GM23248 (cell line): ENCODE measurements at places on chromosomes 1 and 21. TPM values are rescaled to one million over a fixed set of nuclear protein-coding genes. Genes with fewer than 3 reads are reported as not detected.

DNA sequence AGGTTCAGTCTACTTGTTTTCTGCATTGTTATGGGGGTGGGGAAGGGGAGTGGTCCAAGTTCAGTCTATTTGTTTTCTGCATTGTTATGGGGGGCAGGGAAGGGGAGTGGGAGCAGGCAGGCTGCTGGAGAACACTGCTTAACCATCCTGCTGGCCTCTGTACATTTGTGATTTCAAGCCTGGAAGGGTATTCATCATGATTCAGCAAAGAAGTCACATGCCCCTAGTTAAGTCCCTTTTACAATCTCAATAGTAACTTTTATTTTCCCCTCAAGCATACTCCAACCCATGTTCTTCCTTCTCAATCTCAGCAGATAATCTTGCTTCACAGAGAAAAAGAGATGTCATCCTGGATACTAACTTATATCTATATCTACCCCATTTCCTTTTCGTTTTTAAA is 7.9 kb downstream of the LYST start:
- H3K36me3 ChIP-seq: no peaks in the 10 kb centered on the region
- peaks cover 19% of the 10 kb centered on the region for H3K4me1 ChIP-seq
- no peaks in the 10 kb centered on the region for H3K27me3 ChIP-seq
- no peak for DNase-seq
- H3K4me3 ChIP-seq: no peak overlapping the region
- no peak overlapping the region for H3K27ac ChIP-seq

DNA sequence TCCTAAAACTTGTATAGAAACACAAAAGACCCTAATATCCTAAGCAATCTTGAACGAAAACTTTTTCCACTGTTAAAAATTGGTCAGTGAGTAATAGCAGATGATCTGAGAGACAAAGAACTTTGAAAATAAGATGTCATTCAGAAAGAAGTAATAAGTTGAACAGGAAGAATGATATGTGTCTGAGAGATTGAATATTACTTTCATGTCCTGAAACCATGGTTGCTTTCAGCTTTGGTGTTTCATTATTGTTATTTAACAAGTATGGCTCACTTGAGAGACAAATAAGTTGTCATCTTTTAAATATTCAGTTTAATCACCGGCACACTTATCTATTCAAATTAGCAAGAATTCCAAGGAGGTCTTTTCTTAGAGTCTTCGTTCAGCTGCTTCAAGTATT is 11.4 kb downstream of the PRKACB start:
- H3K27me3 ChIP-seq: no peaks in the 10 kb centered on the region
- peaks cover 8% of the 10 kb centered on the region for H3K4me1 ChIP-seq
- no peak overlapping the region for H3K27ac ChIP-seq
- H3K4me3 ChIP-seq: no peak overlapping the region

GRCh38 chr1:22317231-22317919 is 134.3 kb upstream of the ZBTB40 start:
- H3K27me3 ChIP-seq: peaks cover 37% of the 10 kb centered on the region
- no peaks in the 10 kb centered on the region for H3K36me3 ChIP-seq
- DNase-seq: peak; percentile 16
- H3K27ac ChIP-seq: no peak overlapping the region

Gene TLCD4
- total RNA-seq: not detected in 2 replicates

Gene S100A7
- total RNA-seq: not detected in 2 replicates

DNA sequence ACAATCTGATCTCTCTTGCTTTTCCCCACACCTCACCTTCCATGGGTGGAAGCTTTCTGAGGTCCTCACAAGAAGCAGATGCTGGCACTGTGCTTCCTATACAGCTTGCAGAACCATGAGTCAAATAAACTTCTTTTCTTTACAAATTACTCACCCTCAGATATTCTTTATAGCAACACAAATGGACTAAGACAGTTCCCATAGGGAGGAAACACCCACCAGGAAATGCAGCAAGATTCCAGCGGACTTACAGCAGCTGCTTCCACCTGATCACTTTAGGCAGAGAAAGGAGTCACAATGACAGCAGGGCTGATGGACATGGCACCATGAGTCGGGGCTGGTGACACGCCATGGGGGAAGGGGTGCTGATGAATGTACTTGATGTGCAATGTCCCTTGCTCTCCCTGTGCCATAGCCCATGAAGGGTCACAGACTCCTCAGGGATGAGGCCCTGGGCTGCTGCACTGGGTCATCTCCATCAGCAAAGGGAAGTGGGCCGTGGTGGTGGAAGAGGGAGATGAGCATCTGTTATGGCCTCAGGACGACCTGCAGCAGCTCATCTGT is 53.9 kb downstream of the PRSS38 start:
- H3K4me3 ChIP-seq: no peak overlapping the region
- H3K36me3 ChIP-seq: no peaks in the 10 kb centered on the region
- peak; percentile 46 for DNase-seq
- no peaks in the 10 kb centered on the region for H3K4me1 ChIP-seq
- H3K27me3 ChIP-seq: peaks cover 25% of the 10 kb centered on the region
- no peak overlapping the region for H3K27ac ChIP-seq

GRCh38 chr1:219574484-219575087 is 38.3 kb downstream of the ZC3H11B start:
- no peak overlapping the region for H3K4me3 ChIP-seq
- no peak overlapping the region for H3K27ac ChIP-seq
- H3K27me3 ChIP-seq: peaks cover 19% of the 10 kb centered on the region
- no peak for DNase-seq
- no peaks in the 10 kb centered on the region for H3K36me3 ChIP-seq

Gene ANXA9
- not detected in 2 replicates for total RNA-seq

- DNase-seq: peak; percentile 41
- H3K36me3 ChIP-seq: no peaks in the 10 kb centered on the region
- no peak overlapping the region for H3K27ac ChIP-seq
- no peaks in the 10 kb centered on the region for H3K27me3 ChIP-seq
- H3K4me3 ChIP-seq: 0 out of 2 replicates have a peak overlapping the region, but pooled peaks have one; percentile 29
Observed at GRCh38 chr1:10900691-10901090, 104.2 kb upstream of the CASZ1 start.

DNA sequence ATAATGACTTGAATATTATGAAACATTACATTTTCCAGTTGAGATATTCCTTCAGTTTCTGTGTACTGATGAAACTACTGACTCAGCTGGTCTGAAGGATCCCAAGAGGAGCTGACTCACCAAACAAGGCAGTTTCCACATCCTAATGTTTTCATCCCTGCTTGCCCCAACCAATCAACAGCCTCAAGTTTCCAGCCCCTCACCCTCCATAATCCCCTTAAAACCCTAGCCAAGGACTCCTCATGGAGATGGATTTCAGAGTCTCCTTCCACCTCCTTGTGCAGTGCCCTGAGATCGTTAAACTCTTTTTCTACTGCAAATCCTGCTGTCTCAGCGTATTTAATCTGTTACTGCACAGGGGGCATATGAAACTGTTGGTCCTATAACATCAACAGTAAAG is 83.1 kb upstream of the HAO2 start:
- peaks cover 21% of the 10 kb centered on the region for H3K4me1 ChIP-seq
- H3K36me3 ChIP-seq: no peaks in the 10 kb centered on the region
- peak; percentile 91 for DNase-seq
- peak overlapping the region; percentile 49 for H3K27ac ChIP-seq
- no peak overlapping the region for H3K4me3 ChIP-seq

Gene RGS5
- total RNA-seq: 2.7 and 6.8 TPM in 2 replicates

DNA sequence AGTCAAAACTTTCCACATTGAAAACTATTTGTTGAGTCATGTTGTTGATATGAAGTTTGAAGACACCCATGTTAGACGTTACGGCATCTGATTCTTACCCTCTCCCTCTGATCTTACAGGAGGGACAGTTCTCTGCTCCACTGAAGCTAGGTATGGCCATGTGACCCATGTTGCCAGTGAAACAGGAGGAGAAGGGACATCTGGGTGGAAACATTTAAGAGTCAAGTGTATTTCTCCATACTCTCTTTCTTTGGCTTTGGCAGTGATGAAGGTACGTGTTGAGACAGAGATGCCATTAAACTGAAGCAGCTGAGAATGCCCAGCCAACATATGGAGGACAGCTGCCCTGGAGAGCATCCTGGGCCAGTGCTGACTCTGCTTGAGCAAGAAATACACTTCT is 198.4 kb upstream of the PTGFR start:
- peak; percentile 85 for DNase-seq
- peak overlapping the region; percentile 33 for H3K27ac ChIP-seq
- H3K36me3 ChIP-seq: no peaks in the 10 kb centered on the region

DNA sequence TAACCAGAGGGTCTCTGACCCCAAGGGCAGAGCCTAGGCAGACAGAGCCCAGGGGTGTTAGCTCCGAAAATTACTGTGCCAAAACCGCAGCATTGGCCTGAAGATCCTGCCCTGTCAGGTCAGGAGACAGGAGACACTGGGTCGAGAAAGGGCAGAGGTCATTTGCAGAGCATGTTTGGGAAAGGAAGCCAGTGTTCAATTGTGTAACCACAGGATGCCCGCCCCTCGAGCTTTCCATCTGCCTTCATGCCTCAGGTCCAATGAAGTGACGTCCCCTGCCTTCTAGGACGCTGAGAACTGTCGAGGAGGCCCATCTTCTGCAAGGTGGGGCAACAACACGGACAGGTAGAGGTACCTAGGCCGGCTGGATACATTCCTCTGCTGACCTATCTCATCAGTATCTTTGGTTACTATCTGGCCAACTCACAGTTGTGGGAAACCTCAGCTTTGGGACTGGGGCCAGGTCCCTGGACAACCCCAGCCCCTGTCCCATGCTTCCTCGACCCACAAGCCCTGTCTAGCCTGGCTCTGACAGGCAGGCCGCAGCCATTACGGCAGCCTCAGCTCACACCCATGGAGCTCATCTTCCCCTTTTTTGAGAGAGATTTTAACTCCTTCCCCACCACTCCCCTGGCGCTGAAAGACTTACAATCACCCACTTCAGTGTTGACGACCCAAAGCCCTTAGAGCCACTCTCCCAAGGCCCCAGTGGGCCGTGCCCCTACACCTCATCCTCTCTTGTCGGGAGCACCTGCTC is 1.3 kb downstream of the ARL8A start:
- DNase-seq: peak; percentile 53
- H3K36me3 ChIP-seq: no peaks in the 10 kb centered on the region
- peak overlapping the region; percentile 86 for H3K4me3 ChIP-seq
- no peak overlapping the region for H3K27ac ChIP-seq
- peaks cover 6% of the 10 kb centered on the region; the same call in 1 of the 2 replicates for H3K4me1 ChIP-seq
- H3K27me3 ChIP-seq: no peaks in the 10 kb centered on the region

GRCh38 chr21:22925032-22925431 is 1926.8 kb downstream of the NCAM2 start:
- no peak overlapping the region for H3K4me3 ChIP-seq
- no peak for DNase-seq
- H3K27ac ChIP-seq: no peak overlapping the region
- no peaks in the 10 kb centered on the region for H3K4me1 ChIP-seq
- H3K36me3 ChIP-seq: no peaks in the 10 kb centered on the region

DNA sequence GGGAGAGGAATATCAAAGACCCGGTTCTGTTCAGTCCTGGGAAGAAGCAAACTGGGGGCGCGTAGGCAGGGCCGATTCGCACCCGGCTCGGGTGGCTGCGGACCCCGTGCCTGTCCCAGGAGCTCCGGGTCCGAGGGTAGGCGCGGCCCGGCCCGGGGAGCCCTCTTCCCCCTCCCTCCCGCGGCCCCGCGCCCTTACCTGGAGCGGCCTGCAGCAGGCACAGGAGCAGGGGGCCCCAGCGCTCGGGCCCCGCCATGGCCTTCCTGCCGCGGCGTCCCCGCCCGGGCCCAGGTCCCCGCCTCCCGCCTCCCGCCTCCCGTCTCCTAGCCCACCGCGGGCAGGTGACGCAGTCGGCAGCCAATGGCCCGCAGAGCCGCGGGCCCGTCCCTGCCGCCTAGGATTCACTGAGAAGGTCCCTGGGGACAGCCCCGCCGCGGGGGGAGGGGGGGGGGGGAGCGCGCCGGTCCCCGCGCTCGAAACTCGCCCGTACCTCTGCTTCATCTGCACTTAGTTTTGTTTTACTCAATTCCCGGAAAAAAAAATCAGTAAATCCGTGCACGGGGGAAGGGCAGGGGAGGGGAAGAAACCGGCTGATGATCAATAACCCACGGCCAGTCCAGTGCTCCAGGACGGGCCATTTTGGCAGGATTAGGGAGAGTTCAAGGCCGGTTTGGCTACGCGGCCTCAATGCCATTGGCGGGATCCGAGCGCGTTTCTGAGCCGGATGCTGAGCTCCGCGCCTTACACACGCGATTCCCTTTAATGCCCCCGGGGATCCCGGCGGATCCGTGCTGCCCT is at the start of gene IFNLR1:
IFNLR1 (minus strand) TSS at position 297 of the 798 bp plus-strand sequence; CDS start at position 256, 41 bp downstream.
- no peaks in the 10 kb centered on the region for H3K36me3 ChIP-seq
- H3K4me1 ChIP-seq: no peaks in the 10 kb centered on the region; the same call in 1 of the 2 replicates
- H3K27me3 ChIP-seq: peaks cover 4% of the 10 kb centered on the region
- peak; percentile 63 for DNase-seq

Gene OR6K3
- not detected in 2 replicates for total RNA-seq

DNA sequence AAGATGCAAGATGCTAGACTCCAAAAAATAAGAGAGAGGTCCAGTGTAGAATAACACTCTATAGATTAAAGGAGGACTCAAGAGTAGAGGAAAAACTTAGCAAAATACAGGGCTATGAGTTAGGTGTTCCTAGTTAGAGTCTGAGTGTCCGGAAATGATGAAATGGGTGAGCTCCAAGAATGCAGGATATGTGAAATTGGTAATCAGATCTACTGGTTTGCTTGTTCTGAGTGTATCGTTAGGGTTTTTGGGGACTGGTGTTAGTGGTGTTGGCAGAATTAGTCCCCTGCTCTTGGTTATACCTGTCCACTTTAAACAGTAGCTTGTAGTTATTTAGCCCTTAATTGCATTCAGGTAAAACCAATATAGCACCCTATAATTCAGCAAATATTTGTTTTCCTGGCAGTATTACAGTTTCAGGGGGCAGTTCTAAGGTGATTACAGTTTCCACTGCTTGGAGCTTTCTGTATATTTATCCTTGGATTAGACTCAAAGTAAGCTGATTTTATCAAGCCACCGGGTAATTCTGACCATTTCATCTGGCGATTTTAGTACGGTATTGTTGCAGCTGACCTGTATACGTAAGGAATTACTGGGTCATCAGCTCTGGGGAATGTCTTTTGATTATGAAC is 332.7 kb downstream of the CHRM3 start:
- H3K27ac ChIP-seq: no peak overlapping the region
- no peaks in the 10 kb centered on the region for H3K27me3 ChIP-seq
- H3K4me3 ChIP-seq: no peak overlapping the region
- DNase-seq: no peak

DNA sequence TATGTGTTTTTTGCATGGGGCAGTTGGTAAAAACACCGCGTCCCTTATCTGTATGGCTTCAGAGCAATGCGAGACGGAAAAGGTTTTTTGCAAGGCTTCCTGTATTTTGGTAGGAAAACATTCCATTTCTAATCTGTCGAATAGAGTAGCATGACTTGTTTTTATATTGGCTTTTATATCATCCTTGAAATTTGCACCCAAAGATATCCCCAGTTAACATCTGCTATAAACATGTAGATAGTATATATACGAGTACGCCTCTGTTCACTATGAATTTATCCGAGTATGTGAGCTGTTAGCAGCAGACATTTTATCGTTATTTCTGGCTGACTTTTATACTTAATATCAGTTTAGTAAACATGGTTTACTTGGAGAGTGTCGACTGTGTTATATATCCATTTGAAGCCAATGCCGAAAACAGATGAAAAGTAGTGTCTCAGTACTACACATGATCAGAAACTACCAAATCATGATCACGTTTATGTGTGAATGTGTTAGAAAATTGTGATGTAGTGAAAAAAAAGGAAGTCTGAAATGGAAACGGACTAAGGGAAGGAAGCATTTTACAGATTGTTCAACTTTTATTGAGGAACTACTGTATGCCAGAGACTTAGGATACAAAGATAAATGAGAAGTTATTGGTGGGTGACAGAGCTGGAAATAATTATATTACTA is 1.0 kb downstream of the LEPR start:
- H3K36me3 ChIP-seq: peaks cover 7% of the 10 kb centered on the region; the same call in 1 of the 2 replicates
- peaks cover 48% of the 10 kb centered on the region for H3K4me1 ChIP-seq
- H3K4me3 ChIP-seq: peak overlapping the region; percentile 89
- H3K27ac ChIP-seq: peak overlapping the region; percentile 87
- DNase-seq: no peak
